ENCODE measurements at places on chromosomes 3 and 15.

DNA sequence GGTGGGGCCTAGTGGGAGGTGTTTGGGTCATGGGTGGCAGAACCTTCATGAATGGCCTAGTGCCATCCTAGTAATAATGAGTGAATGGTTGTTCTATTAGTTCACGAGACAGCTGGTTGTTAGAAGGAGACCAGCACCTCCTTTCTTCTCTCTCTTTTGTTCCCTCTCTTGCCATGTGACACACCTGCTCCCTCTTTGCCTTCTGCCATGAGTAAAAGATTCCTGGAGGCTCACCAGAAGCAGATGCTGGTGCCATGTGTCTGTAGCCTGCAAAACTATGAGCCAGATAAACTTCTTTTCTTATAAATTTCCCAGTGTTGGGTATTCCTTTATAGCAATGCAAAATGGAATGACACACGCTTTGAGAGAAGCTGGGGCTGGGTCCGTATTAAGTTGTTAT, 89.0 kb upstream of the SLC4A7 start:
- no peak for DNase-seq

DNA sequence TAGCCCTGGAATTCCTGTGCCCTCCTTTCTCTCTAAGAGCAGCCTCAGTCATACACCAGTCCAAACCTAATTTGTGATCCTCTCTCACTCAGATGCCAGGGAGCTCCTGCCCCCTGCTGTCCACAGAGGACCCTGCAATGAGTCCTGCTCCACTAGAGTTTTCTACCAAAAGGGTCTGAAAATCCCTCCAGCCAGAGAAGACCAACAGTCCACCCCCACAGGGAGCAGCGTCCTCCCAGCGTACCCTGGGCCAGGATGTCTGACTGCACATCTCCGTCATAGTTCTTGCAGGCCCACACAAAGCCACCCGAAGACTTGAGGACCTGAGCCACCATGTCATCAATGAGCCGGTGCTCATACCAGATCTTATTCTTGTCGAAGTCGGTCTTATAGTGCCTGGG, 15.4 kb downstream of the IDH2 start:
- no peak for DNase-seq

DNA sequence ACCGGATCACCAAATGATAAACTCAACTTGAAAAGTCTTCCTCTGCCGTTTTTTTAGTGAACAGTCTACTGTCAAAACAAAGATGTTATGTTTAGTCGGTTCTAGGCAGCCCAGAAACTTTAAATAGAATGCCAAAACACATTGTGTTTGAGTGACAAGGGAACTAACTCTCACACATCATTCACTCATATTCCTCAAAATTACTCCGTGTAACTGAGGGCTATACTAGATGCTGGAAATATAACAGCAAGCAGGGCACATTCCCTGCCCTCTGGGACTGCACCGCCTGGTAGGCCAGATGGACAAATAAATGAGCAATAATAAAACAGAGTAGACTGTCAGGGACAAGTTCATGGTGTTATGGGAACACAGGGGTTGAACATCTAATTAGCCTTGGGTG, 251.4 kb downstream of the MAGI1 start:
- no peak for DNase-seq

GRCh38 chr3:58880182-58880581, 169.6 kb downstream of the CFAP20DC start:
- DNase-seq = no peak

DNA sequence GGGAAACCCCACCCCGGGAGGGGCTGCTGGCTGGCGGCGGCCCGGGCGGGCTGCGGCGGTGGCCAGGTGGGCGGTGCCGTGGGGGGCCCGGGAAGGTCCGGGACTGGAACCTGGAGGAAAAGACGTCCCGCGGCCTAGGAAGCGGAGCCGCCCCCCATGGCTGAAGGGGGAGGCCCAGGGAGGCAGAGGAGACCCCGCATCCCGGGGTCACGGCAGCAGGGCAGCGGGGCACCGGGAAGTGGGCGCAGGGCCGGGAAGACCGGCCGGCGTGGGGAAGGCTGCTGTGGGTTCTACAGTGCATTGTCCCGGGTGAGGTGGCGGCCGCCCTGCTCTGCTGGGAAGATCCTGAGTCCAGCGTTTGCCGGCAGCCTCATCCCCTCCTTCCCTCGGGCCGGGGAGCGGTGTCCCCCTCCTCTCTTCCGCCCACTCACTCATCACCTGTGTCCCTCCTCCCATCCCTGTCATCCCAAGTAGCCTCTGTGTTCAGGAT, 525 bp upstream of the FSTL1 start:
- no peak for DNase-seq

DNA sequence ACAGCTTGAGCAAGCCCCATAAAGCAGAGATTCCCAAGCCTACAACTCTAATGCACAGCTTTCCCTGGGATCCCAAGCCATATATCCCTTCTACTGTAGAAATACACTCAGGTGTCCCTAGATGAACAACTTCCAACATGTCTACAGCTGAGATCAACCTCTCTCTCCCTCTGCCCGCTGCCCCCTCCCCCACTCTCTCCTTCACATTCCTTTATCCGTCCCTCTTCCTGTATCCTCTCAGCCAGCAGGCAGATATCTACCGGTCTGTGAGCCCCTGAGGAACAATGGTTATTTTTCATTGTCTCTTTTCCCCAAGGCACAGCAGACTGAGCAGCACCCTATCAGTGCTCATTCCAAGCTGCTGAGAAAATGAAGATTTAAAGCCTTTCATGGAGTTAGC, 138.6 kb downstream of the SUCLG2 start:
- no peak for DNase-seq

DNA sequence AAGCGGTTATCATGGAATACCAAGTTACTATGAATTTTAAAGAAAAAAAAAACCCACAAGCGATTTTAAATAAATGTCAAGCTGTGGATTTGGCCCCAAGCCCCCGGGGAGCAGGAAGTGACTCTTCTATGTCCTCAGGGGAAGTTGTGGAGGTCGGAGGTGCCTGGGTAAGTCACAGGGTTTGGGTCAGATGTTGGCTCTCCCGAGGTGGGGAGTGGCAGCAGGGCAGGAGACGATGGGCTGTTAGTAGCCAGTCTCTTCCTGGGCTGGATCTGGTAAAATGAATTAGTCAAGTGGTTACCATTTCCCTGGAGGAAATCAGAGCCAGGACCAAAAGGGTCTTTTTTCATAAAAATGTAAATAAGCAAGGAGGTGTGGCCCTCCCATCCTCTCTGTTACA, 316.7 kb downstream of the TLE3 start:
- no peak for DNase-seq

GRCh38 chr3:63977893-63978292, 45.4 kb downstream of the PSMD6 start:
- DNase-seq = no peak

GRCh38 chr15:68098465-68098864, 44.4 kb downstream of the PIAS1 start:
- no peak for DNase-seq

DNA sequence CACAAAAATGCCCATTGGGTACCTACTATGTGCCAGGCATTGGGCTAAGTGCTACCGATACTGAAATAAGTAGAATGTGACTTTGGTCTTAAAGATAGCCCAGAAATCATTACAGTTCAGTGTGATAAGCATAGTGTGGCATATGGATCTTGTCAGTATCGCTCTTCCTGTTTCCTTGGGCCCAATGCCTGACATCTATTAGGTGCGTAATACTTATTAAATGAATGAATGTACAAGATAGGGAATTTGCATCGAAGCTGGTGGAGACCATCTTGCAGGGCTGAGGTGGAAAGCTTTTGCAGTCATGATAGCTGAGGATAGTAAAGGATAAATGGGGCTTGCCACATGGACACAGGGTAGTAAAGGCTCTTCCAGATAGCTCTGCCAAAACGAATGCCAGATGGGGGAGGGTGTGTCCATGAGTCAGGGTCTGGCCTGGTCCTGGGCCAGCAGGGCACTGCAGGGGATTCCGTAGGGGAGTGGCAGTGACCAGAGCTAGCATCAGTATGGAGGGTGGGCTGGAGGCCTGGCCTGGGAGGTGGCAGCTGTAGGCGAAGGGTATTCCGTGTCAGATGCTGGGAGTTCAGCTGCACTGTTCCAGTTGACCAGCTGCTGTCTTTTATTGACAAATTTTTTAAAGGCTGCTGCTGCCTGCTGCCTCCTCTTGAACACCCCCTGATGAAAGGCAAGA, 23.5 kb downstream of the TSEN2 start:
- DNase-seq = no peak

DNA sequence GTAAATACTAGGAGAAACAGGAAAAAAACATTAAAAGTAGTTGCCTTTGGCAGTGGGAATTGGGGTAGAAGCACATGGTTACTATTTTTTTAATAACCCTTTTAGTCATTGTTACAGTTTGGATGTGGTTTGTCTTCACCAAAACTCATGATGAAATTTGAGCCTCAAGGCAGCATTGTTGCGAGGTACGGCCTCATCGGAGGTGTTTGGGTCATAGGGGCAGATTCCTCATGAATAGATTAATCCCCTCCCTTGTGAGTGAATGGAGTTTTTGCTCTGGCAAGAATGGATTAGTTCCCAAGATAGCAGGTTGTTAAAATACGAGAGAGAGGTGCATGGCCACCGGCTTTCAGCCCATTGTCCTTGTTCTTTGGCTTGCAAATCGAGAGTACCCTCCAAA, 92.6 kb downstream of the LEKR1 start:
- DNase-seq = no peak

DNA sequence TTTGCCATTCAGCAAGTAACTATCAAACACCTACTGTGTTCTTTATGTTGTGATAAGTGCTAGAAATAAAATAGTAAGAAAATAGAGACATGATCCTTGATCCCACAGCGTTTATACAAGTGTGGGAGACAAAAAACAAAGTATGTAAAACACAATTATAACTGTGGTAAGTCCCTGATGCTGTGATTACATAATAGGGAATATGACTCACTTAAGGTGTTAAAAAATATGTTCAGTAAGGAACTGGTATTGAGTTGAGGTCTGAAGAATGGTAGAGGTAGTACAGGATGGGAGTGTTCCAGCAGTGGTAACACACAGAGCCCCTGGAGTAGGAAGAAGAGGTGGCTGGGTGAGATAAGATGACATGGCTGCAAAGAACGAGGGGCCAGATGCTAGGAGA, 132.1 kb upstream of the TMC3 start:
- no peak for DNase-seq

- DNase-seq = no peak
These were observed 337.3 kb upstream of the ARRDC4 start for GRCh38 chr15:97623091-97623661.

DNA sequence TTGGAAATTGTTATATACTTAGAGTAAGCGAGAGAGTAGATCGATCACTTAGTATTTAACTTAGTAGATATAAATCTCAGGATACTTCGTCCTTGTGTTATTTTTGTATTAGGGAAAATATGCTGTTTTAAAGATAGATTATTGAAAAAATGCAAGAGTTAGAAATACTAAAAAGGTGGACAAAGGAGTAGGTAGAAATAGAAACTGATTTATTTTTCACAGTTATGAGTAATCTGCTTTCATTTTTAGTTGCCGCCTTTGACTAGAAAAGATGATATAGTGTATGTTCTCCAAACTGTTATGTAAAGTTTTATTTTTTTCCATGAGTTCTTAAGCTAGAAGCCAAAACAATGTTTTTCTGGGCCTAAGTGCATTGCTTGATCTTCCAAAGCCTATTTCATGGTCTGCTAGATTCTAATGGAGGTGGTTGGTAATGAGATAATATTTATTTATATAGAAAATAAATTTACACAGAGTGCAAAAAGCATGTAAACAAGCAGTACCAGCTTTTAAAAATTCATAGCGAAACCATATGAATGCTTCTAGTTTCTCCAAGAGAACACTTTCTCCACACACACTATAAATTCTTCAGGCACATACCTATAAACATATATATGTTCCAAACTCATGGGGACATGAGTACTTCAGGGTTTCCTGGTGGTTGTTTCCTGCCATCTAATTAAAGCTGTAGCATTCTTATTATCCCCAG, 61.1 kb downstream of the DIPK2A start:
- no peak for DNase-seq

DNA sequence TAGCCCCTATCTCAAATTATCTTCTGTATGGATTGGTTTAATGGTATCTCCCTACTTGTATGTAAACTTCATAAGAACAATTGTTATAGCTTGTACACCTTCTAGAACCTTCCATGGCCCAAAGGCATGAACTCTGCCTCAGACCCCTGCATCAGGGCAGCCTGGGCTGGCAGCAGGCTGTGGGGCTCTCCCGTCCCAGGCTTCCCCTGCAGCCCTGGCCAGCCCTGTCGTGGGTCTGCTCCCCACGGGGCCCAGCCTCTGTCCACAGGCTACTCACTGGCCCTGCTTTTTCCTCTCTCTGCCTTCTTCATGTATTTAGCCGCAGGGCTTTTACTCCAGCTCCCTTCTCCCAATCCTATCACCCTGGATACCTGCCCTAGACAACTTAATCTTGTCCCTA, 4.4 kb downstream of the SCN5A start:
- no peak for DNase-seq

GRCh38 chr15:72200395-72201237, 3.0 kb upstream of the GRAMD2A start:
- no peak for DNase-seq

- DNase-seq = no peak
These were observed 207.7 kb downstream of the RYR3 start for GRCh38 chr15:33518421-33518820.

GRCh38 chr3:70120357-70120966, 120.9 kb downstream of the SAMMSON start:
- no peak for DNase-seq

DNA sequence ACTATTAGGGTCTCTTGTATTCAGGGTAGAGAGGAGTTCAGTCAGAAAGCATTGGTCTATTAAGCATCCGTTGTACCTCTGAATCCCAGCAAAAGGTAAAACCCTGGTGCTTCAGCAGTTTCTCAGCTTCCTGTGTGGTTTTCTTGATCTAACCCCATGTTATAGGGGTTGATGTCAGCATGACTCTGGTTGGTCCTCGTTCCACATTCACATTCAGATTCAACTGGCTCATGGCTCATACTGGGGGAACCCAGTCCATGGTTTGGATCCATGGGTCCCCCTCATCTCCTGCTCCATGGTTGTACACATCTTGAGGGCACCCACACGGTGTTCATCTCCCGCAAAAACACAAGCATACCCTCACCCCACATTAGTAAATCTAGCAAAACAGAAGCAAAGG, 47.7 kb upstream of the C2CD4B start:
- no peak for DNase-seq

DNA sequence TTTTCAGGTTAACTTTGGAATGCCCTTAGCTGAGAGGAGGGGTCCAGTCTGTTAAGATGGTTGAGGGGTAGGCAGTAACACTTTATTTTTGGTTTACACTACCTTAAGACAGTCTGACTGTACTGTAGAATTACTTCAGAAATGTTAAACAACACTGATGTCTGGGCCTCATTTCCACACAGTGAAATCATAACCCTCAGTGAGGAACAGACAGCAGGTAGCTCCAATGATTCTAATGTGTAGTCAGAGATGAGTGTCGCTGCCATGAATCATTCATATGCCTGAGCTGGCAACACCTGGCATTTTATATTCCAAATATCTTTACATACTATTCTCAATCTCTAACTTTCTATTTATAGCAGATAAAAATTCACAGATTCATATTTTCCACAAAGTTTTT, 37.3 kb upstream of the POU1F1 start:
- DNase-seq = no peak

Data from AG04449 (cell line).